NCI-H2171 (cell line): ENCODE measurements at places on chromosomes 7 and 10.

DNA sequence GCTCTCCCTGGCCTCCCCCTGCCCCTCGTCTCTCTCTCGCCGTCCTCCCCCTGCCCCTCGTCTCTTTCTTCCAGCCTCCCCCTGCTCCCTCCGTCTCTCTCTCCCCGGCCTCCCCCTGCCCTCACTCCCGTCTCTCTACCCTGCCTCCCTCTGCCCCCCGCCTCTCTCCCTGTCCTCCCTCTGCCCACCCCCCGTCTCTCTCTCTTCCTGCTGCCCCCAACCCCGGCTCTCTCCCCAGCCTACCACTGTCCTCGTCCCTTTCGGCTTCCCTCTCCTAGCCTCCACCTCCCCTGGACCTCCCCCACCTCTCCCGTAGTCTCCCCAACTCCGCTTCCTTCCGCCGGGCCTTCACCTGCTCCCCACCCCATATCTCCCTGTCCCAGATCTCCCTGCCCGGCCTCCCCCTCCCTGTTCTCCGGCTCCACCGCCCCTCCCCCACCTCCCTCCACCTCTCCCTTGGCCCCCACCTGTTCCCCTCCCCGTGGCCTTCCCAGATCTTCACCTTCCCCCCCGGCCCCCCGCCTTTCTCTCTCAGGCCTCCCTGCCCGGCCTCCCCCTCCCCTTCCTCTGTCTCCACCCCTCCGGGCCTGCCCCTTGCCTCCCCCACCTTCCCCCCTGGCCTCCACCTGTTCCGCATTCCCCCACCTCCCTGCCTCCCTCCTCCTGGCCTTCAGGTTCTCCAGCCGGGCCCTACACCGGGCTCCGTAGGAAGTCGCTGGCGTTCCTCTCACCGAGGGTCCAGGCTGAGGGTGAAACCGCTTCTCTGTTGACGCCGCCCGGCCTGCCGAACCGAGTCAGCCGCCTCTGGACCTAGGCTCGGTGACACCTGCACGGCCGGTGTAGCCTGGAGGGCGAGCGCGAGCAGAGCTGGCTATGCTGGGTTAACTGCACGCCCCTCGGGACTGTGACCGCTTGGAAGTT is 1.2 kb downstream of the GET4 start:
- no peak for DNase-seq

DNA sequence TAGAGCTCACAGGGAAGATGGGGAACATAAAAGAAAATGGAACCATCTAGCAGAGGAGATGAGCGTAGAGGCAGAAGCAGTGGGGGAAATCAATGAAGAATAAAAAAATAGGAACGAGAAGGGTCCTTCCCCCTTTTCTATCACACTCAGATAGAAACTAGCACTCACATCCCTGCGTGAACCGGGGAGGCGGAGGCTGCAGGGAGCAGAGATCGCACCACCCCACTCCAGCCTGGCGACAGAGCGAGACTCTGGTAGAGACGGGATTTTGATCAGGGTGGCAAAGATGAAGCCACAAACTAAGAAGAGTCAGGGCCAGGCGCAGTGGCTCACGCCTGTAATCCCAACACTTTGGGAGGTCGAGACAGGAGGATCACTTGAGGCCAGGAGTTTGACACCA is 64.7 kb upstream of the ECHDC3 start:
- no peak for DNase-seq

DNA sequence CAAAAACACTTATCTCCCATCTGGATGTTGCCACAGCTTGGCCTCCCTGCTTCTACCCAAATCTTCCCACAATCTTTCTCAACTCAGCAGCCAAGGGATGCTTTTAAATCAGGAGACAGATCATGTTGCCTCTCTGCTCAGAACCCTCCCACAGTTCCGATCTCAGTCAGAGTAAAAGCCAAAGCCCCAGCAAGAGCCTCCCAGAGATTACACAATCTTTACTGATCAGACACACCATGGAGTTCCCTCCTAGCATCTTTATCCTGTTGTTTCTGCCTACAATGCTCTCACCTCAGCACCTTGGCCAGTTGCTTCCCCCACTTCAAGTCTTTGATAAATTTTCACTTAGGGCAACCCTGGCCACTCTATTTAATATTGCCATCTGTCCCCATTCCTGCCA is 41.9 kb upstream of the ZNF33B start:
- no peak for DNase-seq

DNA sequence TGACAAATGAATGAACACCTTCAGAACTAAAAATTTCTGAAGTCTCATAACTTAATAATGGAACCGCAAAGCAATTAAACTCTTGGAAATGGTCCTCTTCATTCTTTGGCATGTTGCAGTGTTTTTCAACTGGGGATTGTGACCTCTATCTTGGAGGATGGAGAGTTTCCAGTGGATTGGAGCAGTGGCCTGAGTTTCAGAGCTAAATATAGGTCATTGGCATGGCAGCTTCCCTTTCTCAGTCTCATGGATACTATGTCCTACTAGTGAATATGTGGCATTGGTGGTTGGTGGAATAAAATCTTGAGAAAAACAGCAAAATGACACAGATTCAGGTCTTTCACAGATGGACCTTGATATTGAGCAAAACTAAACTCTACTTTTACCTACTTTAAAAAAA is 24.1 kb upstream of the EPC1 start:
- DNase-seq = no peak

DNA sequence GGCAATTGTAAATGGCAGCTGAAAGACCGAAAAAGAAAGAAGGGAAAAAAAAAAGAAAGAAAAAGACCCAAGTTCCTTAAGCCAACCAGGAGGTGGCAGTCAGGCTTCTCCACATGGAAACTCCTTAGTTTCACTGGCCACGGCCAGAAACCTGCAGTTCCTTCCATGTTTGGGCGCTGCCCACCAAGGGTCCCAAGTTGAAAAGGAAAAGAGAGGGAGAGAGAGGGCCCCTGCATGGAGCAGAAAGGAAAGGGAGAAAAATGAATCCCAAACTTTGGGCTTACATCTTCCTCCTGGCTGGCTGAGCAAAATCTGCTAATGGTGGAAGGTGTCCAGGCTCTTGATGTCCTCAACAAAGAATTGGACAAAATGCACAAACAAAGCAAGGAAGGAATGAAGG is 31.8 kb upstream of the ABCA13 start:
- DNase-seq = no peak

DNA sequence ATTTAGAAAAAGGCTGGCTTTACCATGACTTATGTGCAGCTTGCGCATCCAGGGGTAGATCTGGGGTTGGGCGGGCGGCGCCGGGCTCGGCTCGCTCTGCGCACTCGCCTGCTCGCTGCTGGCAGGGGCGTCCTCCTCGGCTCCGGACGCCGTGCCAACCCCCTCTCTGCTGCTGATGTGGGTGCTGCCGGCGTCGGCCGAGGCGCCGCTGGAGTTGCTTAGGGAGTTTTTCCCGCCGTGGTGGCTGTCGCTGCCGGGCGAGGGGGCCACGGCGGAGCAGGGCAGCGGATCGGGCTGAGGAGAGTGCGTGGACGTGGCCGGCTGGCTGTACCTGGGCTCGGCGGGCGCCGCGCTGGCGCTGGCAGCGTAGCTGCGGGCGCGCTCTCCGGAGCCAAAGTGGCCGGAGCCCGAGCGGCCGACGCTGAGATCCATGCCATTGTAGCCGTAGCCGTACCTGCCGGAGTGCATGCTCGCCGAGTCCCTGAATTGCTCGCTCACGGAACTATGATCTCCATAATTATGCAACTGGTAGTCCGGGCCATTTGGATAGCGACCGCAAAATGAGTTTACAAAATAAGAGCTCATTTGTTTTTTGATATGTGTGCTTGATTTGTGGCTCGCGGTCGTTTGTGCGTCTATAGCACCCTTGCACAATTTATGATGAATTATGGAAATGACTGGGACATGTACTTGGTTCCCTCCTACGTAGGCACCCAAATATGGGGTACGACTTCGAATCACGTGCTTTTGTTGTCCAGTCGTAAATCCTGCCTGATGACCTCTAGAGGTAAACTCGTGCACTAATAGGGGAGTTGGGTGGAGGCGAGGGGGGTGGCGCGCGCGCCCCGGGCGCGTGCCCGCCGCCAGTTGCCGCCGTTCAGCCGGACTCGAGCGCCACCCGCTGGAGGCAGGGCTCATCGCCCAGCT is at the start of gene HOXA5:
Gene HOXA5 (minus strand): TSS at position 659 of the 927 bp plus-strand sequence. CDS start 74 bp downstream, at position 585.
- DNase-seq = no peak

DNA sequence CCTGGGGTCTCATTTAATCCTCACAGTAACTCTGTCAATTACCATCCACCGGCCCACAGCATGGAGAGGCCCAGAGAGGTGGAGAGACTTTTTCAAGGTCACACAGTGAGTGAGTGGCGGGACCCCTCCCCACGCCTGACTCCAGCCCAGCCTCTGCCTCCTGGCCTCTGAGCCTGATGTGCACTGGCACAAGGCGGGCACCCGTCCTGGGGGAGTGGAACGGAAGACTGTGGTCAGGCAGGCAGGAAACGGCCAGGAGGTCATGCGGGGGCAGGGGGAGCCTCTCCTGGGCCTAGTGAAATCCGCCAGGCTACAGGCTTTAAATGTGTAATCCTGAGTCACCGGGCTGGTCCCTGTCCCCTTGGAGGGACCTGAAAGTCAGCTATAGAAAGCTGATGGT is 32.2 kb downstream of the ZCCHC24 start:
- DNase-seq = no peak

DNA sequence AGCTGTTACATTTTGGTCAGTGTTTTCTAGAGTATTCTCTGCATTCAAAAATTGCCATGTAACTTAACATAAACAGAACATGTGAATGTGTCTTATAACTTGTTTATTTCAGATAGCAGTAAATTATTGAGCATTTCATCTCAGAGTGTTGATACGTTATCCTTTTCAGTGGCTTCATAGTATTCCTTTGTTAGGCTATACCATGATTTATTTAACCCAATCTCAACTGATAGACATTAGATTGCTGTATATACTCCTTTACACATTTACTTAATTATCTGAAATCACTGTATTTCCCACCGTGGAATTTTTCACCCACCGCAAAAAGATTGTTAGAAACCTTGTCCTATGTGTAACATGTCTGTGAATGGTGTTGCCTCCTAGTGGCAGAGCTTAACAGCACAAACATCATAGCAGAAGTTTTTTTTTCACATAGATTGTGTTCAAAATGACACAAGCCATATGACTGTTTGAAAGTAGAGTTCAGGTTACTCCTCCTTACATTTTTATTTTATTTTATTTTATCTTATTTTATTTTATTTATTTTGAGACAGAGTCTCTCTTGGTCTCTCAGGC is 21.4 kb downstream of the SLF2 start:
- DNase-seq = no peak

GRCh38 chr10:97101166-97101940 is 84.4 kb downstream of the SLIT1 start:
- no peak for DNase-seq
